HAP-1 (cell line): ENCODE measurements at places on chromosomes 6 and 20.

DNA sequence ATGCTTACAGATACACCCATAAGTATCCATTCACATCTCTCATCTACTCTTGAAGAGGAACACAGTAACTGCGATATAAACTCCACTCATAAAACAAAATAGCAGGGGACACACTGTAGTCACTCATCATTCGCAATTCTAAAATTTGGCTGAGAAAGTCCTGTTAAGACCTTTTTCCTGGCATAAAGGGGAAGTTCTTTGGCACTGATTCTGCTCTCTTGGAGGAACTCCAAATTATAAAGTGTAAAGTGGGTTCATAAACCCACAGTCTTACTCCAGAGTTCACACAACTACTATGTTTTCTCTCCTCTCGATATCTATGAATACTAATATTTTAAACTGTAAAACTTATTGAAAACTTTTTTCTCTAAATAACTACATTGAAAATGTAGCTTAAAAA, 80.6 kb downstream of the ADGB start:
- DNase-seq: no peak

DNA sequence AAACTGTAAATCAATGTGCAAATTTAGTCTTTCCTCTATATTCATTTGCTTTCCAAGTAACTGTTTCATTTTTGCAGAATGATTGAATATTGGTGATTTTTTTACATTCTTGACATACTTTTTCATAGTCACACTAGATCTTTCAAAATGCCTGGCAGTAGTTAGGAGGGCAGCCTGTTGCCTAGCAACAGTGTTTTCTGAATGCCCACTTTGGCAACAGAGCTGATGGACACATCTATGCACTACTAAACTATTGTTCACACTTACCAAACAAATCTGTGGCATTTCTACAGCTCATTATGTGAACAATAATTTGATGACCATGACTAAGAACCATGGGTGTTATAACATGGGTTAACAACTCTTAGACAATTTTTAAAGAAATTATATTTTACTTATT, 438.0 kb upstream of the IMPG1 start:
- no peak for DNase-seq

GRCh38 chr6:33123732-33124524, 48.1 kb downstream of the HLA-DPB1 start:
- DNase-seq: peak; percentile 75

- no peak for DNase-seq
Observed at GRCh38 chr20:62371588-62372041, 4.5 kb upstream of the LAMA5 start.

DNA sequence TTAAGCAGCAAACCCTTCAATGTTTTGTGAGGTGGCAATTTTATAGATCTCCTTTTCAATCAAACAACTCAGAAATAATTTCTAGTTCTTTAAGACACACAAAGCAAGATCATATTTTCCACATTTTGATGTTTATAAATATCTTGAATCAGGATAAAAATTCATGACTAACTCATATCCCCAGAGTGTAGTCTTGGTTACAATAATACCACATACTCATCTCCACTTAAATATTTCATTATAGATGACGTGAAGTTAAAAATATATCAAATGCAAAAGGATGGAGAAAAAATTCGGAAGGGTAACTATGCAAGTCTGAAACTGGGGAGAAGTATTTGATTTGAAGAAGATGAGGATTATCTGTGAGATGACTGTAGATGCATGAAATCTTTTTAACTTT, 59.8 kb upstream of the HIVEP1 start:
- DNase-seq: no peak

- no peak for DNase-seq
Observed at GRCh38 chr6:26629359-26629758, 30.2 kb downstream of the ZNF322 start.
